Small intestine (tissue), 16 donors: ENCODE measurements at places on chromosomes 4 and X.

DNA sequence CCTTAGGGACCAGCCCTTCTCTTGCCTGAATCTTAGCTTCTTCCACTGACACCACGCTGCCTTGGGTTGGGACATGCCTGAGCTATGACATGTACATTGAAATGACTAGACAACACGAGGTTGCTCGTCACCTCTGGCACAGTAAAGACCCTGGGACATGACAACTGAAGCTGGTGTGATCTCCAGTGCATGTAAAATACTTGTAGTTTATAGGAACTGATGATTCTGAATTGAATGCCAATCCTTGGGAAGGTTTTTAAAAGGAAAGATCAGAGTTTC, 100.7 kb upstream of the PGRMC2 start:
- DNase-seq: no peak

GRCh38 chr4:123649645-123650391, 253.2 kb downstream of the SPRY1 start:
- DNase-seq: peak; percentile 72

DNA sequence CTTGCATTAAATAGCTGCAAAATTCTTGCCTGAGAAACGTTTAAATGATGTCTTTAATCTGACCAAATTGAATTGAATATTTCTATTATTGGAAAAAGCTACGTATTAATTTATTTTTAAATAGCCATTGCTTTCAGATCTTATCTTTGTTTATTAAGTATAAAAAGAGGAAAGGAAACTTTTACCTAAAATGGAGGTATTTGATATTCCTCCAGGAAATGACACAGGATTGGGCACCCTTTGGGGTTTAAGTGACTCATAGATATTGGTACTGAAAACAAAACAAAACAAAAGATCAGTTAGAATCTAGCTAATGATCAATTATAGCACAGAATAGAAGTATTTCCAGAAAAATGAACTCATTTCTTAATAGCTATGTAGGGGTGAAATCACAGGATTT, 34.1 kb downstream of the PLS3 start:
- DNase-seq: no peak

DNA sequence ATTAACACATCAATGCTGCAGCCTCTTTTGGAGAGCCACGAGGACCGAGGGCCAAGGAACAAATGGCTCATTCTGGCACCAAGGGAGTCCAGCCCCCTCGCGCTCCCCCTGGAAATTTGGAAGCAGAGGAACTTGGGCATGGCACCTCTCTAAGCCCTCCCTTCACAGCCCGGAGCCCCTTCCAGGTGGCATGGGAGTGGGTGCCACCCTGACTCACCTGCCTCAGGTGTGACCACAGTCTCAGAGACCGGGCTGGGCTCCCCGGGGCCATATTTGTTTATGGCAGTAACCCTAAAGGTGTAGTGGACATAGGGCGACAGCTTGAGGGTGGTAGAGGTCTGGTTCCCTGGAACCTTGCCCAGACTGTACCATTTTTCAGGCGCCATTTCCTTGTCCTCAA, 18.8 kb downstream of the L1CAM start:
- no peak for DNase-seq

- no peak for DNase-seq
Observed at GRCh38 chr4:62243895-62244294, 1043.8 kb downstream of the ADGRL3 start.

- DNase-seq: peak; percentile 92
Observed at GRCh38 chr4:152935143-152935542, 980 bp upstream of the FHDC1 start.
